Fibroblast of skin of left biceps (primary cell): ENCODE measurements at places on chromosomes 6 and 20.
A peak's percentile ranks its signal among the peaks of the same experiment; 100 is the strongest.

DNA sequence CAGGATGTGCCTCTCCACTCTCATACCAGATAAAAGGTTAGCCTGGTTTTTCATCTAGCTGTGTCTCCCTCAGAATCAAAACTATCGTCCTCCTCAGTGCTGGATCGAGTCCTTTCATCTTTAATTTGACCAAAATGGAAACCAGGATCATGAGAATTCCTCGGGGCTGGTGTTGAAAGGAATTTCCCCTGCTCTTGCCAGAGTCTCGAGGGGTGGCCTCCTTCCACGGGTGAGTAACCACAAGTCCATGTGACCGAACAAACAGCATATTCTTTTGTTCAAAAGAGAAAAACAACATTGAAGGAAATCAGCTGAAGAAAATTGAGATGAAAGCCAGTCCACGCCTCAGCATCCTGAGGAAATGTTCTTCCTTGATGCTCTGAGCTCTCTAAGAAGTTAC lies 165.9 kb upstream of the CDYL start:
- DNase-seq = peak; percentile 86

DNA sequence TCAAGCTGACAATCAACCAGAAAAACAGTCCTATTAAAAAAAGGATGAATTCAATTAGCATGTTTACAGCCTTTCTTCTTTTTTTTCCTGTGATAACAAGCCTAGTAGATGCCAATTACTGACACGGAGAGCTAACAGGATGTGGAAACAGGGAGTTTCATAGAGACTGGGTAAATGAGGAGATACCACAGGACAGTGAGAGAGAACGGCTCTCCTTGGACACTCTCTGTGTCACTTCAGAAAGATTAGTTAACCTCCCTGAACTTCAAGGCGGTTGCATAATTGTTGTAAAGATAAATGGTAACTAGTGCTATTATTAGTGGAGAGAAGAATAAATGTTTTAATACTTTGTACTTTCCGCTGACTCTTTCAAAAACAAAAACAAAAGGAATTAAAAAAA lies 14.8 kb downstream of the SLC17A5 start:
- no peak for DNase-seq

DNA sequence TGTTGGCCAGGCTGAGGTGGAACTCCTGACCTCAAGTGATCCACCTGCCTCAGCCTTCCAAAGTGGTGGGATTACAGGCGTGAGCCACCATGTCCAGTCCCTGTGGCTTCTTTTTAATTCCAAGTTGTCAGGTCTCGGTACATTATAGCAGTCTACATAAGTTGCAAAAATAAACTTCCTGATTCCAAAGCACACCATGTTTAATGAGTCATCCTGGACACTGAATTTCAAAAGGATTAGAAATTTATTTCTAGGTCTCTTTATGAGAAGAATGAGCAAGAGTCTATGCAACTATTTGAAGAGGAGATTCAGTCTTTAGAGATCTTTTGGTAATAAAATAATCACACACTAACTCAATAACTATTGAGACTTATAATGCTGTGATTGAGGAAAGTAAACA lies 63.9 kb upstream of the MCHR2 start:
- no peak for DNase-seq

- DNase-seq = no peak
These were observed 70.7 kb downstream of the PRDM1 start for GRCh38 chr6:106156863-106157262.

GRCh38 chr20:51593584-51593983 lies 51.1 kb upstream of the NFATC2 start:
- DNase-seq = no peak

GRCh38 chr6:36914227-36914794 lies 28.6 kb downstream of the C6orf89 start:
- DNase-seq = no peak

- no peak for DNase-seq
These were observed 92.0 kb downstream of the ARHGAP18 start for GRCh38 chr6:129617986-129618385.

- DNase-seq = peak; percentile 63
These were observed 23.5 kb downstream of the CARMIL1 start for GRCh38 chr6:25302677-25303128.

DNA sequence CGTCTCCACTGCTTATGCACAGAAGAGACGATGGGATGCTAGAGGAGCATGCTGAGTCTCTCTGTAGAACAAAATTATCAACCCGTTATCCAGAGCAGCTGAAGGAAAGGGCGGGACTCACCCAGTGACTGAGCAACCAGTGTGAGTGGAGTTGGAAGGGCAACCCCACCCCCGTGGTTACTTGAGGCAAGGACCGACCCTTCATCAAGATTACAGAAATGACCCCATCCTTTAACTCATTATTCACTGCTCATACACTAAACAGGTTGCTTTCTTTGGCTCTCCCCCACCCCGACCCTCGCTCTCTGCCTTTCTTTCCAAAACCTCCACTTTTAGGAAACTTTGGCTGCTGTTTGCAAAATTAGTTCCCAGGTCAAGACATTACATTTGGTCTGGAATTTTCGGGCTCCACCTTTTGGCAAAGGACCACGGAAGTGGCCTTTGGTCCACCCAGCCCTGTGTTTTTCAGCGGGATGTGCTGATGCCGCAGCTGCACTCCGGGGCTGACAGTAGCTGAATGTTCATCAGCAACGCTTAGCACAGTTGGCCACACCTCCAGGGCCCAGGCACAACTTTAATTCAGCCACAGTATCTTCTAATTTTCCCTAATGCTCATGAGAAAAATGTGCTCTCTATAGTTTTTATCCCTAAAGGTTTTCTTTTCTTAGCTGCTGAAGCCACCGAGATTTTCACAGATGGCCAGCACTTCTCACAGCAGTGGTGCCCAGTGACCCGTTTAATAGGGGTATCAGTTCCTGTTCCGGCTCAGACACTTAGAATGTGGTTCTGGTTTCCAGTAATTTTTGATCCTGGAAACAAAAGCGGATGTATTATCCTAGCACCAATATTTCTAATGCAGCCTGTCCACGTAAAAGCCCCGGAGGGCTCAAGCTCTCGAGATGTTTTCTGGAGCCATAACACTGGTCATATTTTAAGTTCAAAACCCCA lies 103.6 kb upstream of the NXT1 start:
- no peak for DNase-seq

- no peak for DNase-seq
These were observed 91.2 kb downstream of the ISM1 start for GRCh38 chr20:13312300-13312699.

DNA sequence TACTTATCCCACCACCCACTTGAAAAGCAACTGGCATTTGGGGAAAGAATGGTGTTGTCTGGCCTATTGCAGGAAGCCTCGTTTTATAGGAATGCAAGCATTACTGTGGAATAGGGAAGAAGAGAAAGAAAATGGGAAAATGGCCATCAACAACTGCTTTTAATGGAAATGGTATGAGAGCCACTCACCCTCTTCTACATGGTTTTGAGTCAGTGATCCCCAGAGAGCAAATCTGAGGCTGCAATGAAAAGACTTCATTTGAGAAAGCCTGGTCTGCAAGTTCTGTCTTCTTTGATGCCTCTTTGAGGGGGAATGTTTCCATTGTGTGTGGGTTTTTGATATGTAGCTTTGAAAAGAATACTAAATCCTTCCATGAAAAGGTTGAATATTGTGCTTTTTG lies 172.3 kb upstream of the HDDC2 start:
- no peak for DNase-seq
